Suprapubic skin (tissue), 4 donors: ENCODE measurements at places on chromosomes 4 and X.
A peak's percentile ranks its signal among the peaks of the same experiment; 100 is the strongest.

DNA sequence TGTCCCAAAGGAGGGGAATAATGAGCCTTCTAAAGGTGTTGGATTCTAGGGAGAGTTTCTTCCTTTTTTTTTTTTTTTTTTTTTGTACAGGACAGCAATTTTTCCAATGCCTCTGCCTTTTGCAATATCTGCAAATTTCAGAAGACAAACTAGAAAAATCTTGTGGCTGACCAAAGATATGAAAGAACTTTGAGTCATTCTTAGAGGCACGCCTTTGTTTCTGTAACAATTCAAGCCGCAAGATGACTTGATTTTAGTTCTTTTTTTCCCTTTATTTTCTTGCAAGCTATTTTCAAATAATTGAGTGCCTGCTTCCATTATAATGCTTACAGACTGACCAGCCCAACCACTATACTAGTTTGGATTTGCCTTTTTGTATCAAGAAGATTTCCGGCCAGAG is 47.6 kb upstream of the UXT start:
- no peak for DNase-seq

DNA sequence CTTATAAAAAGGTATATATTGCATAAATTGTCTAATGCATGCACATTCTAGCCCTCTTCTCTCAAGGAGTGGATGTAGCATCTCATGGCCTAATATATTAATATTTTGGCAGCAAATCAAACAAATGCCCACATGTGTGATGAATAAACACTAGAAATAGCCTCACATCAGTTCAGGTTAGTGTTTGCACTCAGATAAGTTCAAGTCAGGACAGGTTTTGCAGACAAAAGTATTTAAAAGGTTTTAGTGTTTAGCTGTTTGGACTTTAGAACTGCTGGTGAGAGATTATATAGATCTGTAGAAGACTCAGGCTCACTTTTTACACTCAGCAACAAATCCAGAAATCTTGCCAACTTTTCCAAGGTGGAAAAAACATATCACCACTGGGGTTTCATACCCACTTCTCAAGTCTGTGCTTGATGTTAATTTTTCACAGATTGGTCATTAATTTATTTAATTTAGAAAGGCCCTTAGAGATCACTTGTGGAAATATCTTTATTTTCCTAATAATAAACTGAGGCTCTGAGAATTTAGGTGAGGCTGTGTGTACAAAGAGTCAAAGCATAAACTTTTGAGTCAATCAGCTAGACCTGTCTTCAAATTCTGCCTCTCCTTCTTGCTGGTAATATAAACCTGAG is 362.6 kb downstream of the GASK1B start:
- DNase-seq = no peak

GRCh38 chr4:183638436-183638835 is 20.5 kb downstream of the RWDD4 start:
- DNase-seq = no peak

- DNase-seq = peak; percentile 71
Measured at GRCh38 chrX:119502727-119503483, 34.7 kb downstream of the SLC25A5 start.

- no peak for DNase-seq
Measured at GRCh38 chrX:138710866-138711341, 613 bp downstream of the FGF13 start.
